ENCODE measurements at places on chromosomes 11 and 22. TPM values are rescaled to one million over a fixed set of nuclear protein-coding genes. Genes with fewer than 3 reads are reported as not detected.

Gene XBP1
- total RNA-seq = 892 TPM

Gene SMPD1
- 19.4 TPM for total RNA-seq

Gene IFITM10
- 0.28 TPM for total RNA-seq

Gene C11orf16
- total RNA-seq = not detected

Gene OR52M1
- not detected for total RNA-seq

Gene KCNK4
- total RNA-seq = not detected

Gene C2CD2L
- total RNA-seq = 6.9 TPM

DNA sequence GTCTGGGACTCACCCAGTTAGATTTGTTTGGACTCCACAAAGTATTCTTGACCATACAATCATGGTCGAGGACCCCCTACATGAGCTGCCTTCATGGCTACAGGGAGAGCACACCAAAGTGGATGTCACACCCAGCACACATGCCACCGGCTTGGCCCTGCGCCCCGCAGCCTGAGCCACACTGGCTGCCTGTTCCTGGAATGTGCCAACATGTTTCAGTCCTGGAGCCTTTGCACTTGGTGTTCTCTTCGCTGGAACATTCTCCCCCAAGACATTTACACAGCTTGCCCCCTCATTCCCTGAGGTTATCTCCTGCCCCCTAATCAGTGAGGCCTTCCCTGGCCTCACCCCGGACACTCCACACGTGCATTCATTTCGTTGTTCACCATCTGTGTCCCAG, 46.0 kb downstream of the PPARA start:
- DNase-seq = no peak

- DNase-seq = no peak
Observed at GRCh38 chr11:92296138-92296515, 71.5 kb downstream of the FAT3 start.

- no peak for DNase-seq
Observed at GRCh38 chr11:95293116-95293515, 62.1 kb upstream of the SESN3 start.

GRCh38 chr11:74676596-74676995, 54.6 kb downstream of the CHRDL2 start:
- DNase-seq = no peak

- no peak for DNase-seq
Observed at GRCh38 chr11:109739379-109739778, 317.4 kb downstream of the C11orf87 start.

DNA sequence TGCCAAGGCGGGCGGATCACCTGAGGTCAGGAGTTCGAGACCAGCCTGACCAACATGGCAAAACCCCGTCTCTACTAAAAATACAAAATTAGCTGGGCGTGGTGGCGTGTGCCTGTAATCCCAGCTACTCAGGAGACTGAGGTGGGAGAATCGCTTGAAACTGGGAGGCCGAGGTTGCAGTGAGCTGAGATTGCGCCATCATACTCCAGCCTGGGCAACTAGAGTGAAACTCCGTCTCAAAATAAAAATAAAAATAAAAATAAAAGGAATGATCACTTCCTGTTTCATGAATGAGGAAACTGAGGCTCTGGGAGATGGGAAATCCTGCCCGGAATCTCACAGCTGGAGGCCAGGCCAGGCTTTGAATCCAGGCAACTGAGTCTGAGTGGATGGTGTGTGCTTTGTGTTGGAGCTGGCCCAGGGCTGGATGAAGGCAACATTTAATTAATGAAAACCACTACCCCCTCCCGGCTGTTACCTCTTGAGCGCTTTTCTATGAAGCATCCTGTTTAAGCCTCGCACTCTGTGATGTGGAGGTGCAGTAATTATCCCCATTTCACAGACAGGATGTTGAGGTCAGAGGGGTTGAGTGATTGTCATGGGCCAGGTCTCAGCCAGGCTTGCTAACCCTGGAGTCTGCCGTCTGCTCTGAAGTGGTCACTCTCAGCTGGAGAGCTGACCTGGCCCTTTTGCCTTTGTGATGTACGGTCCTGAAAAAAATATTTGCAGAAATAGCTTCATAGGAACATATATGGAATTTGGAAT, 27.8 kb downstream of the LRP5 start:
- no peak for DNase-seq

DNA sequence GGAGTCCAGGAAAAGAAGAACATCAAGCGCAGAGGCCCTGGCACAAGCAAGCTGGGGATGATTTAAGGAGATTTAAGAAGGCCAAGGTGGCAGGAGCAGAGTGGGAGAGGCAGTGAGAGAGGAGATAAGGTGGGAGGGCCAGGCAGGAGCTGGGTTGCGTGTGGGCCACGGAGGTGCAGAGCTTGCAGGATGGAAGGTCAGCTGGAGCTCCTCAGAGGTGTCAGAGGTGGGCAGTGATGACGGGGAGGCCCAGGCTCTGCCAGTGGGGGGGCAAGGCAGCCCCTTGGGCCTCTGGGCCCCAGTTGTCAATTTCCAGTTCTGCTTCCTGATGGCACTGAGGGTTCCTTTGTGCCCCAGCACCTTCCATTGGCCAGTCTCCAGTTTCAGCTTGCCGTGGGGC, 6.5 kb downstream of the FRMD8 start:
- no peak for DNase-seq

GRCh38 chr11:80860632-80861031, 1419.8 kb upstream of the TENM4 start:
- no peak for DNase-seq

DNA sequence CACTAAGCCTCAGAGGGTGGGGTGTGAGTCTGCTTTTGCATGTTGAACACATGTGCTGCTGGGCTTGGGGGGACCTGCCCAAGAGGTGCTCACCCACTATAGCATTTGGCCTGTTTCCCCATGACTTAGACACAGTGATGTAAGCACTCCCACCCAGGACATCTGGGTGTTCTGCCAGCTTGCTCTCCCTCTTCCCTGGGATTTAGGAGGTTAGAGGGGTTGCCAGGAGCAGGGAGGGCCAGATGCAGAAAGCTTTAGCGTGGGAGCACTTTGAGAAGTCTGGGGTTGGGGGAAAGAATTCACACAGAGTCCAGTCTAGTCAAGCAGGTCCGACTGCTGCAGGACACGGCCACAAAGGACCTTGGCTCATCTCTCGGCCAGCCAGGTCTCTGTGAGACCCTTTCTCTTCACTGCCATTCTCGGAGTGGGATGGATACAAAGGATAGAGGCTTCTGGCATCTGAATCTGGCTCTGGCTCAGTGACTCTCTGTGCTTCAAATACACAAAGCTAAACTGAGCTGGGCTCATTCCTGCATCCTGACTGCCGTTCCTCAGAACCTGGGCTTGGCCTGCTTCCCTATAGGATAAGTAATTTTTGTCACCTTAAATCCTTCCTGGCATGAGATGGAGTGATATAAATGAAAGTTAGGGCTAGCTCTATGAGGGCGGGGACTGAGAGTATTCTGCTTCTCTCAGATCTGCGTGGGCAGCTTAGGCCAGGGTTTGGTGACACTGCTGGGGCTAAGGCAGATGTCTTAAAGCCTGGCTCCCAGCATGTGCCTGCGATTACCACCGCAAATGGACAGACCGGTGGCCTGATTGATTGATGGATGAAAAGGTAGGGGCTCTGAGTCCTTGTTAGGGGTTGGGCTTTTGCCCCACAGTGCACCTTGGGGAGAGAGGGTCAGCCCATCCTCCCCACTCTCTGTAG, 14.5 kb downstream of the USP2 start:
- no peak for DNase-seq

GRCh38 chr11:77270921-77271320, 30.6 kb downstream of the GDPD4 start:
- DNase-seq = no peak

- DNase-seq = no peak
Observed at GRCh38 chr11:94546886-94547285, 3.2 kb downstream of the FUT4 start.
